ENCODE measurements at places on chromosomes 4 and X.

GRCh38 chr4:40995850-40996249 is 218.5 kb downstream of the APBB2 start:
- peak; percentile 16 for DNase-seq

DNA sequence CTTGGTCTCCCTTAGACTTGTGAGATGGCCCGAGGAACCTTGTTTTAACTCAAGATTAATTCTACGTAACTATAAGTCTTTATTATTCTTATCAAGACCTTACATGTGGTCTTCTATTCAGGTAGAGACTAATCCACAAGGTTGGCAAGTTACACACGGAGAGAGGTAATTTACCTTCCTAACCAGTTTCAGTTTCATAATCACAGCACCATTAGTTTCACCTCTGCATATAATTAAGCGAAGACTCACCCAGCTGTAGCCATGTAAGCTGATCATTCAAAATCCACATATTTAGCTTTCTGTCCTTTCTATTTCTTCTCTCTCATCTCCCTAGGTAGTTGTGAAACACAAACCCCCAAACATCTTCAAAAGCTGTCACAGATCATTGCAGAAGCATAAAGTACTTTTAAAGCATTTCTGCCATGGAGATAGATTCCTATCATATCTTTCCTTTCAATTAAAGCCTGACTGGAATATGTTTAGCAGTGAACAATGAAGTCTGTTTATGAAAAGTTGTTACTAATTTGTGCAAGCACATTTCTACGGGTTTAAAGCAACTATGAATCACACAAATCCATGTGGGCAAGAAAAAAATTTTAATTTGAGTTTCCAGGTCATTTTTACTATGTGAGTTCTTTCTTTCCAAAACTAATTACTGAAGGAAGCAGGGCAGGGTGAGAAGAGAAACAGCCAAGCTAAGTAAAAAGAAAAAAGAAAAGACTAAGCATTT is 78.5 kb downstream of the BTC start:
- peak; percentile 7 for DNase-seq

DNA sequence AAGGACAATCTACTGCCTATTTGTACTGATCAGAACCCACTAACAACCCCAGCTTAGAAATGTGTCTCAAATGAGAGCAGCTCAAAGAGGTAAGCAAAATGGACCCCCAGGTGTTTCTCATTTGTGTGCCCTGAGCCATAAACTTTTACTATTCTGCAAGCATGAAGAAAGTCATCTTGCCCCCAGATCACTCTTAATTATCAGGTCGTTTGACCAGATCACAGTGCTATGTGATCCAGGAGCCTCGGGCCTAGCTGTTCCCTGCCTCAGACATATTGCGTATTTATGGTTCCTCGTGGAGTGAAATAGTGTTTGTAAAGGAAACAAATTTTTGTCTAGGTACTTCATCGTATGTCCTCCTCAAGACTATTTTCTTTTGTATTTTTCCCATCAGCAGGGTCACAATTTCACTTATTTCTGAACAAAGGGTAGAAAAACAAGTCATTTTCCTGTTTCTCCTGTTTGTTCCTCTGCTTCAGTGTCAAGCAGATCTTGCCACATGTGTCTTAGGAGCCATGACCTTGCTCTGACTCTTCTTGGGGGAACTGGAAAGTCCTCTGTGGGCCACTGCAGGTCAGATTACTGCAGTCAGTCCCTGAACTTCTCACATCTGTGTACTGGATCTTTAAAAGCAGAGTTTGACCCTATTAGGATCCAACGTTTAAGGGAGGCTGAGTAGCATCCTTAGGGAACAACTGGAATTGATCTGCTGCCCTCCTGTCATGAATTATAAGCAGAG is 194.9 kb downstream of the PALLD start:
- no peak for DNase-seq

DNA sequence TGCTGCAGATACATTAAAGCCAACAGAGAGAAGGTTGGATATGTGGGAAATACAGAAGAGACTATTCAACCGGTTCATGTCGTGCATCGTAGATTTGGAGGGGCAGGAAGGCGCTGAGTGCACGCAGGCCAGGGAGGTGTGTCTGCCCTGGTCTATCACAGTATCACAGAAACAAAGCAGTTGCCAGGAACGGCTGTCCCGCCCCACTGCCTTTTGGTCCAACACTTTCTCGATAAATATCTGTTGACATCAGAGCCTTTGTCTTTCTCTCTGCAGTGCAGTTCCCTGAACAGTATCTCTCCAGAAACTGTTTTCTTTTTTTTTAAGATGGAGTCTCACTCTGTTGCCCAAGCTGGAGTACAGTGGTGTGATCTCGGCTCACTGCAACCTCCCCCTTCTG is 151.1 kb upstream of the BCOR start:
- no peak for DNase-seq

GRCh38 chrX:72137846-72138495 is 6.3 kb upstream of the RTL5 start:
- no peak for DNase-seq

DNA sequence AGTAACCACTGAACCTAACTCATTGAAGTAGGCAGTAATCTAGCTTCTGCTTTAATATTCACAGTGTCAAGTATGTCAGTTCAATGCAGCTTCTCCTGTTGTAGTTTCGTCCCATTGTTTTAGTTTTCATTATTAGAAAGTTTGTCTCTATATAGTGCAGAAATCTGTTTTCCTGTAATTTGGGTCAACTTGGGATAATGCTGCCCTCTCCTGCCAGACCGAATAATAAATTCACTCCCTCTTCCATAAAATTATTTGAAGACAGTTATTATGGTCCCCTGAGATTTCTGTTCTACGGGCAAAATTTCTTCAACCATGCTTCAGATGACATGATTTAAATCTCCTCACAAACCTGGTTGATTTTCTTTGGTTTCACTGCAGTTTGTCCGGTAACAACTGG is 4.6 kb upstream of the LUZP4 start:
- DNase-seq = no peak

GRCh38 chr4:5705647-5706320 is 2.6 kb downstream of the EVC2 start:
- DNase-seq = no peak

DNA sequence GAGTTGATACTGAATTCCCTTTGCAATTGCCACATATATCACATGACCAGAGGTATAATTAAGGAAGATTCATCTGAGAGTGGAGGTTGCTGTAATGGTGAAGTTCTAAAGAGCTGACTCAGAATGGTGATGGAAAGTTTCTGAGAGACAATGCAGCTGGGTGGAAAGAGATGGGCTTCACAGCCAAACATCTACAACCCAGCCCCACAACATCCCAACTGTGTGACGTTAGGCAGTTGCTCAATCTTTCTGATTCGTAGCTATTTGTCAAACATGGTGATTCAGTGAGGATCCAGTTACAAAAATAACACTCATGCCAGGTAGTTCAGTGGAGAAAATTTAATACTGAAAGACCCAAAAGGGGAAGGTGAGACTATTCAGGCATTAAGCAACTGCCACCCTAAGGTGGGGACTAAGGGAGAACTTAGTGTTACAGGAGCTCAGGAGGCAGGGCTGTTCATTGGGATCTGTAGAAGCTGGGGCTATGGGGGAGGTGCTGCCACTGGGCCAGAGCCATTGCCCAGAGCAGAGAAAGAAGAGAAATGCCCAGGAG is 6.9 kb upstream of the AFF1 start:
- DNase-seq = peak; percentile 79

- DNase-seq = no peak
These were observed 8.8 kb downstream of the ANKRD37 start for GRCh38 chr4:185405296-185405999.

DNA sequence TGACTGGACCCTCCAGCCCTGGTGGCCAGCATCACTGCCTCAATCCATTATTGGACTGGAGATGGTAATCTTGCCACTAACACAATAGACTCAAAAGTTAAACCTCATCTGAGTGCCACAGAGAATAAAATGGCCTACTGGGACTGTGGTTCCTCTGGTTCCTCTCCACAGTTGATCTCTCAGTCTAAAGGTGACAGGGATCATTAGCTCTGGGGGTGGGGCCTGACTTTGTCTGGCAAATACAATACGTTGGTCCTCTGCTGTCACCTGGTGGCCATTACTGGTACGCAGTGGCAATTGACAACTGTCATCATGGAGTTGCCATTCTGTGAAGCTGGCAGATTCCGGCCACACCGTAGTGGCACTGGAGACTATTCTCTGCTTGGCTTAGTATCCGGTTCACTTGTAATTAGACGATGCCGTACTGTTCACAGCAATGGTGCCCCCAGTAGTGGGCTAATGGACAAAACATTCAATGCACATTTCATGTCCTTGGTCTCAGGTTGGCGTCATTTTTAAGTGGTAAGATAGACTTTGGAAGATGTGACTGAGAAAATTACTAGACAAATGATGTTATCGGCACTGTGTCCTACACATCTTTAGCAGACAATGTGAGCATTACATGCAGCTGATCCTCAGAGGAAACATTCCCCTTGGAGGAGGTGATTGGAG is 6.7 kb downstream of the FGFBP2 start:
- DNase-seq = peak; percentile 80

- no peak for DNase-seq
These were observed 58.6 kb upstream of the MCF2 start for GRCh38 chrX:139766545-139766983.
